GM10248 (cell line): ENCODE measurements at places on chromosomes 1 and 21.
A peak's percentile ranks its signal among the peaks of the same experiment; 100 is the strongest.

DNA sequence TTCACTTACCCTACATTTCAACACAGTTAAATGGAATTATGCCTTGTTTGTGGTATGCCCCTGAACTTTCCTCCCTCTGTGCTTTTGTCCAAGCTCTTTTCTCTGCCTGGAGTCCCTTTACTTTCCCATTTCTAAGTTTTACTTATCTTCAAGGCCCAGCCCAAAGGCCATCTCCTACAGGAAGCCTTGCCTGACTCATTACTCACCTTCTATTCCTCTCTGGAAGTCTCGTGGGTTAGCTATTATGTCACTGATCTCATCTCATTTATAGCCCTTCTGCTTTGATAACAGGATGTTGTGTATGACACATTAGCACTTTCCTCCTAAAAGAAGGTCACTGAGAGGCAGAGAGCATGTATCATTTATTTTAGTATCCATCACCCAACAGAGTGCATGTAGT, 78.8 kb upstream of the CD1D start:
- DNase-seq: no peak

DNA sequence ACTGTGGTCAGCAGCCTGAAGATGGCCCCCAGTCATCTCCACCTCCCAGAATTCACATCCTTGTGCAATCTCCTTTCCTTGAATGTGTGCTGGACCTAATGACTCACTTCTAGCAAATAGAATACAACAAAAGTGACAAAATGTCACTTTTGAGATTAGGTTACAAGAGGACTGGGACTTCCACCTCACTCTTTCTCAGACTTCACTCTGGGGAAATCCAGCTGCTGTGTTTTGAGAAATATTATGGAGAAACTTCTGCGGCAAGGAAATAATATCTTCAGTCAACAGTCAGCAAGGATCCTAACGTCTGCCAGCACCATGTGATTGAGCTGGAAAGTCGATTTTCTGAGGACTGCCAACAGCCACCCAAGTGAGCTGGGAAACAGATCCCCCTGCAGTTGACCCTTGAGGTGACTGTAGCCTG, 70.5 kb upstream of the GADD45A start:
- no peak for DNase-seq

DNA sequence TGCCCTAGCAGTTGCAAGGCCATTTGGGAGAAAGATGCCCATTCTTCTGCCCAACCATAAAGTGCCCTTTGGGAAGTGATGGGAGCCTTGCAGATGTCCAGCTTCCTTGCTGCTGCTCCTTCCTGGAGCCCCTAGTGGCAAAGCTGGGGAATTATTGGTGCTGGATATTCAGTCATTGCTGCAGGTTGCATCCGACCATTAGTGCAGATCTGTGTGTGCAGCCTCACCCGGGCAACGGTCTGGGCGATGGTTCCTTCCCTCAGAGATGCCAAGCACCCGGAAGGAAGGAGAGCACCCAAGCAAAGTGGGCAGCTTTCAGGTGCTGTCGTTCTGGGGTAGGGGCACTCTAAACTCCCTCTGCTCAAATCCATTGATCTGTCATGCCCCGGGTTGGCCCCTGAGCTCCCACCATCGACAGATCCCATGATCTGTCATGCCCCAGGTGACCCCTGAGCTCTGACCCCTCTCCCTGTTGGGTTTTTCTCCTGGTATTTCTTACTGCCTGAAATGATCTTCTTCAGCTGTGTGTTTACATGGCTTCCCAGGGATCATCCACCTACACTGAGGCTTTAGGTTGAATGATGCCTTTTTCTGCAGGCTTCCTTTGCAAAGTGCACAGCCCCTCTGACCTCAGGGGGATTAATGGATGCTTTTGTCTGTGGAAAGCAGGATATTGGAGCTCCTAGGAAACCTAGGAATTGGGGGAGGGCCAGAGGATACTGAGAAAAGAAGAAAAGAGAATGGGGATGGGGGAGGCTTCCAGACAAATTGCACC, 467.5 kb downstream of the PTPRU start:
- DNase-seq: peak; percentile 43

DNA sequence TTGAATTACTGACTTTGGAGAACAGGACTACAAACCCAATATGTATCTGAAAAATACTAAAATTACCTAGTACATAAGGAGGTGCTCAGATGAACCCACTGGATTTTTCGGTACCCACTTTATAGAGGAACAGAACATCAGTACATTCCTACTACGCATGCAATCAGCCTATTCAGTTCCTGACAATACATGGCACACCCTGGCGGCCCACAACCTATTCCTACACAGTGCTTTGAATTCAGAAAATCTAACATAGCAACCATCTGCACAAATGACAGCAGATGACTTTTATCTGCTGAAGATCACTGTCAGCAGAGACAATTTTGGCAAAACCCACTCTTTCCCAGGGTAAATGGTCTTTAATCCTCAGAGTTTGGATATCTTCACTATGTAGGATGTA, 257.1 kb upstream of the GREM2 start:
- DNase-seq: no peak

DNA sequence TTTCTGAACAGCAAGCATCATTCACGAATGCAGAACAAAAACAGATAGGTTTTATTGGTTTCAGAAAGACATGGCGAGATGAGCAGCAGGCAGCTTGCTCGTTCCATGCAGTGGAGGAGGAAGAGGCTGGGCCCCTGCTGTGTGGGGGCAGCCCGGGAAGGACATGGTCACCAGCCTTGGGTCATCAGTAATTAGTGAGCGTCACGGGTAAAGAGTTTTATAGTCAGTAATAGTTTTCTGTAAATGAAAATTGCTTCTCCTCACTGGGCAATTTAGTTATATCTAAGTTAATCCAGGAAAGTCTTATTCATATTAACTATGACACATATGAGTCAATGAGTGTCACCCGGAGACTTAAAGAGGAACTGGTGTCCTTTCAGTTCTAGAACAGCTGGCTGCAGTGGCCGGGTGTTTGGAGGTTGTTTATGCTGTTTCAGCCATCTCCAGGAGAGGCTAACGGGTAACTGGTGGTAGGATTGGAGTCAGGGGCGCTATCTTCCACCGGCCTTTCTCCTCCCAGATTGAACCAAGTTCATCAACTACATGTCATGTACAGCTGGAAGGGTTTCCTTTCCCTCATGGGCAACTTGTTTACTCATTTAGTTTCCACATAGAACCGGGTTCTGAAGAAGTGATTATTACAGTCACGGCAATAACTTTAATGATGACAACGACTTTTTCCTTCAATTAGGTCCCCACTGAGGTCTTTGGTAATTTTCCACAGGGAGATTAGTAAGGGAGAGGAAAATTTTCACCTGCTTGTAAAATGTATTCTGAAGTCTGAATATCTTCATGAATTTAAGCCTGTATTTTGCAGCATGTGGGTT, 34.6 kb upstream of the SLC45A1 start:
- DNase-seq: peak; percentile 84

- no peak for DNase-seq
These were observed 390.0 kb downstream of the DISC1 start for GRCh38 chr1:232016616-232017015.

GRCh38 chr1:39116116-39116607, 88.3 kb upstream of the MACF1 start:
- DNase-seq: no peak

DNA sequence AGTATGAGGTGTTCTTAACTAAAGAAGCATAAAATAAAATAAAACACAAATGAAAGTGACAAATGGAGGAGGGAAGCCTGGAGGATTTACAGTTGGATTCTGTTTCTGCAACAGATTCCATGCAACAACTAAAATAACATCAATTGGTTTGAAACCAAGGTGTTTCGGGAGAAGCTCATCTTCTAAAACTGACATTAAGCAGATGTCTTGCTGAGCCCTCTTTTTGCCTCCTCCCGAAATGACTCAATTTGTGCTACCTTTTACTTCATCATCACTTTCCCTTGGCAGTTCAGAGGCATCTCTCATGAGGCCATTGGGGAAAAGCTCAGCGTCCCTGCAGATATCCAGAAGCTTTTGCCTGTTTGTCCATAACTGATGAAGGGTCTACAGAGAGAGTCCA, 121.6 kb upstream of the ADAR start:
- DNase-seq: no peak

- DNase-seq: no peak
These were observed 155.8 kb upstream of the UBE2U start for GRCh38 chr1:64047549-64047996.

DNA sequence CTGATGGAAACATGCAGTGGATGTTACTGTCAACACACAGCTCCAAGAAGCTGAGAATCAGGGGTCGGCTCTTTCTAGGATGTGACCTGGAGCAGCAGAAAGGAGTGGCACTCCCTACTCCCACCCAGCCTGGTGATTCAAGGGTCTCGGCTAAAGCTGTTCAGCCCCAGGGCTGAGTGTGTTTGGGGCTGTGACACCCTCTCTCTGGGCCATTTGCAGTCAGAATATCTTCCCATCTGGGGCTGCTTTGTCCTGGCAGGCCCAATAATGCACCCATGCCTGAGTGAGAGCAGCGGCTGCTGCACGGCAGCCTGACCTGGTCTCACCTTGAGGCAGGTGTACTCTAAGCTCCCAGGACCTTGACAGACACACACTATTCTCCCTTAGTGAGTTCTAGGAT, 52.5 kb upstream of the AJAP1 start:
- no peak for DNase-seq

DNA sequence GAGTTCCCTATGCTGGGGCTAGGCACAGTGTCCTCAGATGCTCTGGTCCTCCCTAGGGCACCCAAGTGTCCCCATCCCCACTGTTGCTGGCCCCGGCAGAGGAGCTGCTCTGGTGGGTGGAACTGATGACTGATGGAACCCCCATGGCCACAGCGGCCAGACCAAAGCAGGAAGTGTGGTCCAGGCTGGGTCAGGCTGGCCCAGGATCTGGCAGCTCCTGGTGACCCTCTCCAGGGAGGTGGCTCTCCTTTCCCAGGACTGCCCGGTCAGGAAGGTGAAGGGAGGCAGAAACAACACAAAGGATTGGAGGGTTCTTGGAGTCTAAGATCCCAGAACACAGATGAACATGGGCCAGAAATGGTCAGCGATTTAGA, 1.1 kb downstream of the NKAIN1 start:
- DNase-seq: no peak

DNA sequence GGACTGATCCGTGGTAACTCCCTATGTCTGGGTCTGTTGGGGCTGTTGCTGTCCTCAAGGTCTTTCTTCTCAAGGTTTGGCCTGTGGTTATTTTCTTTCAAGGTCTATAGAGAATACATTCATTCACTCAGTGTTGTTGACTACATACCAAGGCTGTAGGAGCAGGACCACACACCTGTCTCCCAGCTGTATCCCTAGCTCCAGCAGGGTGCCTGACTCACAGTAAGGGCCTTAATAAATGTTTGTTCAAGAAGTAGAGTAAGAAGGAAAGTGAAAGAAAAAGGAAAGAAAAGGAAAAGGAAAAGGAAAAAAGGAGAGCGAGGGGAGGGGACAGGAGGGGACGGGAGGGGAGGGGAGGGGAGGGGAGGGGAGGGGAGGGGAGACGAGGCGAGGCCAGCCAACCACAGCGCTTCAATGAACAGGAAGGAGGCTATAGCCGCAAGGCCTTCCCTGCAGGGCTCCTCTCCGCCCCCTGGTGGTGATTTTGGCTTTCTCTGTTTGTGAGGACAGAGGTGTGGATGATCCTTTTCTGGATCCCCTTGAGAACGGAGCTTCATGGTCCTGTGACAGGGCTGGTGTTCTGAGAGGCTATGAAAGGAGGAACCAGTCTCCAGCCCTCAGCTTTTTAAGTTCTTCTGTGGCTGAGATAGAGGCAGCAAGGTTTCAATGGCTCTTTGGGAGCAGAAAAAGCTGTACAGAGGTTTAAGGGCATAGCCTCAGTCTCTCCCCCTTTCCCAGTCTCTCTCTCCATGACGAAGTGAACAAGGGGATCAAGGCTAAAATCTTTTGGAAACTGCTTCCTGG, 30.6 kb upstream of the LCE5A start:
- peak; percentile 43 for DNase-seq

GRCh38 chr1:232110281-232111090, 483.9 kb downstream of the DISC1 start:
- DNase-seq: no peak

GRCh38 chr1:174768516-174768915, 231.2 kb upstream of the CACYBP start:
- DNase-seq: no peak

GRCh38 chr21:35633501-35633900, 426.8 kb downstream of the SETD4 start:
- no peak for DNase-seq

GRCh38 chr1:243845888-243846287, 4.2 kb downstream of the AKT3 start:
- DNase-seq: no peak

GRCh38 chr1:207455183-207455754, 1.1 kb downstream of the CR2 start:
- DNase-seq: peak; percentile 16

DNA sequence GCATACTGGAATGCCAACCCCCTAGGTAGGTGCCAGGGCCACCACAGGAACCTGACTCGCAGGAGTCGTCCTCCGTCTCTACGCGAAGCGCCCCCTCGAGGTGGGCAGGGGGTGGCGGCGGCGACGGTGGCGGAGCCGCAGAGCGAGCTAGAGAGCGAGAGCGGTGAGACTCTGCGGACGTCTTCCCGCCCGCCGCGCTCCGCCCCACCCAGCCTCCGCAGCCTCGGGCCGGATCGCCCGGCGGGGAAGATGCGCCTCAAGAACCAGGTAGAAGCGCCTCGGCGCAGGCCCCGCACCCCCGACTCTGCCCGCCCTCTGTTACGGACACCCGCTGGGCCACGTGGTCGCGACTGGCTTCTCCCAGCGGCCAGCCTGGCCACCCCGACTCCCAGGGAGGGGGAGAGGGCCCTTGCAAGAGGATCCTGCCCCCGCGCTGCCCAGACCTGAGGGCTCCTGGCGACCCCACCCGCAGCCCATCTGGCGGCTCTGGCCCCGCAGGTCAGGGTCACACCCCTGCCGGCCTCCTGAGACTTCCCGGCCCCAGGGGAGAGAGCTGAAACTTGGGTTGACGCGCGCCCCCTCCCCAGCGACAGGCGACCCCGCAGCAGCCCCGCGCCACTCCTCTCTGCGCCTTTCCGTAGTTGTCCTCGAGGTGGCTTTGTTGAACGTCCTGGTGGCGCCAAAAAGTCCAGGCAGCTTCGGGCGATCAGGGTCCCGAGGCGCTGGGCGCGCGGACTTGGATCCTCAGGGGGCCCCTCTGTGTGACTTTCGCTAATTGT, 24.4 kb upstream of the AGBL4 start:
- peak; percentile 14 for DNase-seq

- DNase-seq: no peak
These were observed 59.1 kb downstream of the PRDX6 start for GRCh38 chr1:173536223-173536622.

DNA sequence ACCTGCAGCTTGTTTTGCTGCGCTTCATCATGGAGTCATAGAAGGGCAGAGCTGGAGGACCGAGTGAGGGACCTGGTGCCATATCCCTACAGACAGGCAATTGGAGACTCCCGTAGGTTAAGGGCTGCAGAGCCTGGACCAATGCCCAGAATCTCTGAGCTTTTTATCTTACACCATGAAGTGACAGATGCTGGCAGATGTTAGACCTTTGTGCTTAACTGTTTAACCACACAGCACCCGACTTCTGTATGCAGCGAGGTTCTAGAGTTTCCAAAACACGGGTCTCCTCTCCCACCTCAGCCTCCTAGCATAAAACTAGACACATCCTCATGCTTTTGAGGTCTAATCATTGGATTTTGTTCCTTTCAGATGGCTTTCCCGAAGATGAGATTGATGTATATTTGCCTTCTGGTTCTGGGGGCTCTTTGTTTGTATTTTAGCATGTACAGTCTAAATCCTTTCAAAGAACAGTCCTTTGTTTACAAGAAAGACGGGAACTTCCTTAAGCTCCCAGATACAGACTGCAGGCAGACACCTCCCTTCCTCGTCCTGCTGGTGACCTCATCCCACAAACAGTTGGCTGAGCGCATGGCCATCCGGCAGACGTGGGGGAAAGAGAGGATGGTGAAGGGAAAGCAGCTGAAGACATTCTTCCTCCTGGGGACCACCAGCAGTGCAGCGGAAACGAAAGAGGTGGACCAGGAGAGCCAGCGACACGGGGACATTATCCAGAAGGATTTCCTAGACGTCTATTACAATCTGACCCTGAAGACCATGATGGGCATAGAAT, 47.6 kb downstream of the B3GALT5 start:
- no peak for DNase-seq
